ENCODE measurements at places on chromosomes 5 and 9.

GRCh38 chr5:1985781-1986180 is 103.1 kb upstream of the IRX4 start:
- no peak for DNase-seq

- DNase-seq: no peak
Measured at GRCh38 chr5:98301547-98301946, 471.9 kb upstream of the RGMB start.

DNA sequence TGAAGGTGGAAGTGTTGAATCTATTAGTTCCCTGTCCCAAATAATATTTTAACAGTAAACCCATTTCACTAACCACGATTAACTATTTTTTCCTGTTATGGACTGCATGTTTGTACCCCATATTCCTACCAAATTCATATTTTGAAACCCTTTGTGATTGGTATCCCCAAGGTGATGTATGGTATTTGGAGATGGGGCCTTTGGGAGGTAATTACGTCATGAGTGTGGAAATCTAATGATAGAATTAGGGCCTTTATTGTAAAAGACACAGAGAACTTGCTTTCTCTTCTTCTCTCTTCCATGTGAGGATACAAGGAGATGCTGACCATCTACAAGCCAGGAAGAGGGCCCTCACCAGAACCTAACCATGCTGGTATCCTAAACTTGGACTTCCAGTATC is 744.7 kb downstream of the DTWD2 start:
- no peak for DNase-seq

GRCh38 chr5:163670036-163670435 is 164.6 kb downstream of the MAT2B start:
- DNase-seq: no peak

GRCh38 chr9:115596021-115596745 is 478.2 kb upstream of the TNC start:
- DNase-seq: no peak

DNA sequence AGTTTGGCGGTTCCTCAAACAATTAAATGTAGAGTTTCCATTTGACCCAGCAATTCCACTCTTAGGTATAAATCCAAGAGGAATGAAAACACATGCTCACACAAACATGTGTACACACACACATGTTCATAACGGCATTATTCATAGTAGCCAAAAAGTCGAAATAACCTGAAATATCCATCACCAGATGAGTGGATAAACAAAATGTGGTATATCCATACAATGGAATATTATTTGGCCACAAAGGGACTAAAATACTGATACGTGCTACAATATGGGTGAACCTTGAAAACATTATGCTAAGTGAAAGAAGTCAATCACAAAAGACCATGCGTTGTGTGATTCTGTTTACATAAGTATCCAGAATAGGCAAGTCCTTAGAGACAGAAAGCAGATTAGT is 8.7 kb downstream of the RGS3 start:
- no peak for DNase-seq

- no peak for DNase-seq
Measured at GRCh38 chr5:25025831-25026230, 381.1 kb upstream of the CDH10 start.
